ENCODE measurements at places on chromosomes 5 and 9.

DNA sequence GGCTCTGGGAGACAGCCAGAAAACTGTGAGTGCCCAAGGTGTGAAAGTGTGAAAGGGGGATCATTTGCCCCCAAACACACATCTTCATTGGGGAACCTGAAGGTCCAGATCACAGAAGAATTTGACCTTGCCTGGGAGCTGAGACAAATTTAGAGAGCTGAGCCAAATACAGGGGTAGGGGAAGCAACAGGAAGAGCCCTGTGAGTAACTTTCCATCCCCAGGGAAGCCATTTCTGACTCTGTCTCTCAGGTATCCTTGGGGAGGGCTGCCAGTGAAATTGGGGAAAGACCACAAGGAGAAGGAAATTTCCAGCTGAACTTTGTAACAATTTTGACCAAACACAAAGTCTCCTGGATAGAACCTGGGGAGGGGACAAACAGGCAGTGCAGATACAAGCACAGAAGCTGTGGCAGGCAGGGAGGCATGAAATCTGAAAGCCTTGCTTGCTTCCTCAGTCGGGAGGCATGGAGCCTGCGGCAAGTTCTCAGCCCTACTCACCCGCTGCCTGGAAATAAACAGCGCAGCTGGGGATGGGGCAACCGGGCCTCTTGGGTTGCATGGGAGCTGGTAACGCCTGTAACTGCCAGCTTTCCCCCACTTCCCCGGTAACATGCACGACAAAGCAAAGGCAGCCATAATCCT is 31.5 kb upstream of the ZCCHC9 start:
- no peak for DNase-seq

DNA sequence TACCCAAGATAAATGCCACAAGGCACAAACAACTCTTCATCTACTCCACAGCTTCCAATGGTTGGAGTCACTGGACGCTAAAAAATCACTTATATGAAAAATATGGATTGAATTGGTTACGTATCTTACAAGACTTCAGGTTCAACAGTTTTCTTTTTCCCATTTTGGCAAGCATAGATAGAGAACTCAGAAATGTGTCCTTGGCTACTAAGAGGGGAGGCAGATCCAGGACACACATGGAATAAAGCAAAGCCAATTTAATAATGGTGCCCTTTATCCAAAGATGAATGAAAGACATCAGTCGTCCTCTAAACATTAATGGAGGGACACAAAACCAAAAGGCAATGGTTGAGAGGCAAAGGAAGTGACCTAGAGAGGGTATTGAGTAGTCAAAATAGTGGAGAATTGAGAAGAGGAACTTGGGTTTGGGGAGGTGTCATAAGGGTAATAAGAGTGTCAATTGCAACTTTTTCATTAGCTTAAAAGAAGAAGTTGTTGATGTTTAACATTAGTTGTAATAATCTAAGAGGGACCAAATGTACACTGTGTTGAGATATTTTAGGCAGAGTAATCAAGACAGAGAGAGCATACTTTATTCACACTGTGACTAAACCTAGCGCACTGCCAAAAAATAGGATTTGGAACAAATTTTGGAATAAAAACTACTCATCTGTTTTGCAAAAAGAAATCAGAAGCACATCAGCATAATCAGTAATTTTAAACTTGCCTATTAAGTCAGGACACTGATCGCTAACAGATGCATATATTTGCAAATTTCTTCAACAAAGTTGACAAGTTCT is 308.2 kb downstream of the ARL15 start:
- DNase-seq = no peak

DNA sequence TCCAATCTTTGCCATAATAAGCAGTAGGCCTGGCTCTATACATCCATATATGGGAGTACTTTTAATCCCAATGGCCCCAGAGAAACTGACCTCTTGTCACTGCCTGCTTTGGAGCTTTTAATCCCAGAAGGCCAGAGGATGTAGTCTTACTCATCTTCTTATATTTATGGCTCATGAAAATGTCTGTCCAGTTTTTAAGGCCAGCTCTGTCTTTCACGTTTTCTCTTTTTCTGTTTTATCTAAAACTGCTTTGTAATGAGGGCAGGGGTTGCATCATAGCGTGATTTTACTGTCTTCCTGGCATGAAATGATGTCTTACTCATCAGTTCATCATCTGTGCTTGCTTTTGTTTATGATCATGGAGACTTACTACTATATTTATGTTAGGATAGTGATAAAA is 1094.9 kb downstream of the MAT2B start:
- no peak for DNase-seq

DNA sequence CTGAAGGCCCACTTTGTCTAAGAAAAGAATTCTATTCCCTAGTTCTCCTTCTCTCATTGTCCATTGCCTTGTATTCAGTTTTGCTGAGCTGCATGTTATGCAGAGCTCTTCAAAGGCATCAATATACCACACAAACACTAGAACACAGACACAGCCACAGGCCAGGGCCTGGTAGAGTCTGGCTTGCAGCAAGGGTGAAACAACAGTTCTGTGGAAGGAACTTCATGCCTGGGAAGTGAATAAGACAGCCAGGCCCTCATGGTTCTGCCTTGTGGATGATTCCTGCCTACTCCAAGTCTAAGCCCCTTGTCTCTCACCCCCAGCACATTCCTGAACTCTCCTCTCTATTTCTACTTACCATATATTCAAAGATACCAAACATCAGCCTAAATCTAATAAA is 30.8 kb downstream of the KLHL3 start:
- DNase-seq = no peak

DNA sequence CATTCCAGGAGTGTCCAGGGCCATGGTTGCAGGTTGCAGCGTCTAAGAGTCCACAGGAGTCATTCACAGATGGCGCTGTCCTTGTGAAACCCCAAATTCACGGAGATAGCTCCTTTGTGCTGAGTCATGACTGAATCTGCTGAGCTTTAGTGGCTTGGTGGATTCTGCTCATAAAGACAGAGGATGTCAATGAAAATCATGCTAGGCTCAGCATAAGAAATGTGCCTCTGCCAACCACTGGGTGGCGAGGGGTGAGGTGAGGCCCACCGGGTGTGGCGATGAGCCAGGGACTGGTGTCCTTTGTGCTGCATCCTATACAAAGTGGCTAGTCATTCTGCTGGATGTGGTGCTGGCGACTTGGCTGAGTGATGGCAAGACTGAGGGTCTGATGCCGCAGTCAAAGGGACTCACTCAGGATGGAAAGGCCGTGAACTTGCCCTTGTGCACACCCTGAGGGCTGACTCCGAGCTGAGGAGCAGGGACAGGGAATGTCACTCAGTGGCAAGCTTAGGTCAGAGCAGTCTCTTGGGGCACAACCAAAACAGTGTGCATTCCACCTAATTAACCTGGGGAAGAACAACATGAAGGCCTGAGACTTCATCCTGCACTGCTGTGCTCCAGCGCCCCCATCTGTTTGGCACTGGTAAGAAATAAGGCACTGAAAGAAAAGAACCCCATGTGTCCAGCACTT is 71.5 kb downstream of the DAP start:
- DNase-seq = peak; percentile 38

DNA sequence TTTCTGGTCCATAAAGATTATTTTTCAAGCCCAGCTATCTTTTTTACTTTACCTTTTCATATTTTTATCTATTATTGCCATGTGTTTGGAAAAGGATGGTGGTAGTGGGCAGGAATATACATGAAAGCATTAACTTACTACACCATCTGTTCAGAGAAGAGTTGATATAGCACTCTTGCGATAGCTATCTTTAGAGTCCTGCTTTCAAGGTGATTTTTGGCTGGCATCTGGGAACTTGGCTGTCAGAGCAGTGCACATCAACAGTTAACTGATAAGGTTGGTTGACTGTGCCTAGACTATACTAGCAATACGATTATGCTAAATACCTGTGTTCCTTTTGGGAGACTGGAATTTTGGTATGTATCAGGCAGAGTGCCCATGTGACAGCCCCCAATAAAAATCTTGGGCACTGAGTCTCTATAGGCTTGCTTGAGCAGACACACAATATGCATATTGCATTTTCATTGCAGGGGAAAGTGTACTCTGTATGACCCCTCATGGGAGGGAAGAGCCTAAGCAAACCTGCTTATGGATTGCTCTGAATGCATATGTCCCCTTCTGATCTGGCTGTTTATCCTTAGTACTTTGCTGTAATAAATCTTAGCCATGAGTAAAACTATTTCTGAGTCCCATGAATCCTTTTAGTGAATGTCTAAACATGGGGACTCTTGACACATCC is 227.6 kb upstream of the C9orf72 start:
- DNase-seq = no peak

Data from erythroblast (primary cell).